ENCODE measurements at places on chromosomes 6 and 20. TPM values are rescaled to one million over a fixed set of nuclear protein-coding genes. Genes with fewer than 3 reads are reported as not detected.

The TMEM181 gene
- total RNA-seq, result 31.4 TPM

The TFAP2D gene
- total RNA-seq, result not detected

The PKIB gene
- total RNA-seq, result 2.6 TPM

The COL9A3 gene
- 44.4 TPM for total RNA-seq

The INSM1 gene
- total RNA-seq, result not detected

The SLC22A1 gene
- total RNA-seq, result not detected

The PERP gene
- total RNA-seq, result 45.8 TPM

The PBOV1 gene
- not detected for total RNA-seq

The GATA5 gene
- not detected for total RNA-seq

The B3GAT2 gene
- total RNA-seq, result under 0.01 TPM

The WFDC5 gene
- not detected for total RNA-seq

The EPPIN gene
- total RNA-seq, result not detected

The TTLL9 gene
- not detected for total RNA-seq

The NMBR gene
- total RNA-seq, result not detected

The C20orf96 gene
- total RNA-seq, result 12.9 TPM

The VWA7 gene
- not detected for total RNA-seq

All from epithelial cell of alveolus of lung (primary cell).